ENCODE measurements at places on chromosomes 5 and 9.

- no peaks in the 10 kb centered on the region for H3K4me1 ChIP-seq
- H3K36me3 ChIP-seq = peaks cover 18% of the 10 kb centered on the region
- no peak for DNase-seq
- no peak overlapping the region for H3K27ac ChIP-seq
Measured at GRCh38 chr9:134895097-134895496, 14.5 kb downstream of the FCN2 start.

DNA sequence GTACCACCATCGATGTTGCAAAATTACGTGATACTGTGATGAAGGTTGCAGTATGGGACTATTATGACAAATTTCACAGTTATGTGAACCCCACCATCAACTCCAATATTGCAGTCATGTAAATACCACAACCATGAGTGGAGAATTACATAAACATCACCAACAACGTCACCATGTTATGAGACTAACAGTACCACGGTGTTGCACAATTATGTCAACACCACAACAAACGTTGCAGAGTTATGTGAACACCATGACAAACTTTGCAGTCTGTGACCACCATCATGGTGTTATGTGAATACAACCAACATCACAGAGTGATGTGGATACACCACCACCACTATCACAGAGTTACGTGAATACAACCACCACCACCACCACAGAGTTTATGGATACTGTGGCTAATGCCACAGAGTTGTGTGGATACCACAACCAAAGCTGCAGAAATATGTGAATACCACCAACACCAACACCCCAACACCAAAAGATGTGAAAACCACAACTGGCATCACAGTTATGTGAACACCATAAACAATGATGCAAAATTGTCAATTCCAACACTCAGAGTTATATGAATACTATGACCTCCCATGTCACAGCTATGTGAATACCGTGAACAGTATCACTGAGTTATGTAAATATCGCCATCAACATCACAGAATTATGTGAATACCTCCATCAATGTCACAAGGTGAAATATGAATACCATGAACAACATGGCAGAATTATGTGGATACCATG is 62.4 kb downstream of the SHC3 start:
- H3K27ac ChIP-seq = no peak overlapping the region
- H3K27me3 ChIP-seq = no peaks in the 10 kb centered on the region
- H3K36me3 ChIP-seq = no peaks in the 10 kb centered on the region
- no peak for DNase-seq

GRCh38 chr5:91118796-91119195 is 264.3 kb downstream of the ARRDC3 start:
- no peak overlapping the region for H3K4me3 ChIP-seq
- no peak overlapping the region for H3K27ac ChIP-seq
- no peaks in the 10 kb centered on the region for H3K27me3 ChIP-seq
- no peaks in the 10 kb centered on the region for H3K4me1 ChIP-seq

DNA sequence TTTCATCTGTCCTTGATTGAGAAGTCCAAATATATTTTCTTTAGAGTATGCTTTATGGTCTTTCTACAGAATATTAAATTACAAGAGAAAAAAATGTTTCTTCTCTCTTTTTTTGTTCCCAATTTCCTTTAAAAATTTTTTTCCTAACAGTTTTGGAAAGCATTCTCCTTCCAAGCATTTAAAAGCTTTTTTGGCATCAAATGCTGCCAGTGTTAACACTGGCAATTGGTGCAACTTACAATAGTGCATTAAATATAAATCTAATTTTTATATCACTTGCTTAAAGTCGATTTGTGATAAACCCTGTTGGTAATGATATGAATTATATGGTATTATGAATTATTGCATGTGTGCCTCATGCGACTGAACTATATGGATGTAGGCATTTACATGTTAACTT is 165.9 kb upstream of the ELL2 start:
- H3K4me1 ChIP-seq = no peaks in the 10 kb centered on the region
- DNase-seq = no peak
- no peak overlapping the region for H3K4me3 ChIP-seq
- no peaks in the 10 kb centered on the region for H3K36me3 ChIP-seq
- H3K27ac ChIP-seq = no peak overlapping the region
- no peaks in the 10 kb centered on the region for H3K27me3 ChIP-seq

- H3K36me3 ChIP-seq = peaks cover 8% of the 10 kb centered on the region
- H3K4me1 ChIP-seq = no peaks in the 10 kb centered on the region
- DNase-seq = no peak
- no peak overlapping the region for H3K27ac ChIP-seq
- H3K4me3 ChIP-seq = no peak overlapping the region
Measured at GRCh38 chr5:31366941-31367340, 165.0 kb downstream of the DROSHA start.

GRCh38 chr5:173625261-173625660 is 8.8 kb upstream of the BOD1 start:
- H3K27me3 ChIP-seq = no peaks in the 10 kb centered on the region
- no peak for DNase-seq
- no peak overlapping the region for H3K4me3 ChIP-seq
- H3K4me1 ChIP-seq = peaks cover 8% of the 10 kb centered on the region

- H3K4me1 ChIP-seq = no peaks in the 10 kb centered on the region
- H3K27ac ChIP-seq = no peak overlapping the region
- no peaks in the 10 kb centered on the region for H3K36me3 ChIP-seq
- DNase-seq = no peak
- H3K27me3 ChIP-seq = no peaks in the 10 kb centered on the region
Measured at GRCh38 chr9:7121055-7121454, 363.3 kb downstream of the KDM4C start.

GRCh38 chr9:133132174-133132573 is 11.1 kb upstream of the RALGDS start:
- H3K27ac ChIP-seq = no peak overlapping the region
- H3K36me3 ChIP-seq = no peaks in the 10 kb centered on the region
- H3K27me3 ChIP-seq = no peaks in the 10 kb centered on the region
- no peaks in the 10 kb centered on the region for H3K4me1 ChIP-seq
- no peak overlapping the region for H3K4me3 ChIP-seq

GRCh38 chr5:179333796-179334761 is 11.2 kb downstream of the ADAMTS2 start:
- no peak for DNase-seq
- no peak overlapping the region for H3K4me3 ChIP-seq
- no peaks in the 10 kb centered on the region for H3K4me1 ChIP-seq
- no peaks in the 10 kb centered on the region for H3K36me3 ChIP-seq
- H3K27me3 ChIP-seq = no peaks in the 10 kb centered on the region
- no peak overlapping the region for H3K27ac ChIP-seq

- peaks cover 50% of the 10 kb centered on the region for H3K36me3 ChIP-seq
- H3K27ac ChIP-seq = no peak overlapping the region
- H3K27me3 ChIP-seq = no peaks in the 10 kb centered on the region
- DNase-seq = no peak
Measured at GRCh38 chr9:136862849-136863622, 3.1 kb downstream of the EDF1 start.

GRCh38 chr5:2899311-2899710 is 147.8 kb upstream of the IRX2 start:
- H3K27ac ChIP-seq = no peak overlapping the region
- DNase-seq = peak; percentile 21
- no peaks in the 10 kb centered on the region for H3K36me3 ChIP-seq
- H3K4me1 ChIP-seq = no peaks in the 10 kb centered on the region

DNA sequence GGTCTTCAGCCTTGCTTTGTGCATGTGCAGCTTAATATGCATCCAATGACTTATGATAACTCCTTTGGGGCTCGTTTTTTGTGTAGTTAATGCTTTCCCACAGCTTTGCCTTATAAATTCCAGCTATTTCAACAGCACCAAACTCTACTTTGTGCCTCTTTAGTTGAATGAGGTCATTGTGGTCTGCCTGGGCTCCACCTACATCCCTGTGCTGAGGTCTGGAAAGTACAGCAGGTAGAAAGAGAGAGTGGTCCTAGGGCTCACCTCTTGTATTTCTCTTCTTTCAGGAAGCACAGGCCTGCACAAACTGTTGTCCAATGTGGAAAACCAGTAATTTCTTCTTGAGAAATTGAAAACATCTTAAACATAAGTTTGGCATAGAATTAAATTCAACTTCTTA is 167.2 kb downstream of the XRCC4 start:
- no peaks in the 10 kb centered on the region for H3K27me3 ChIP-seq
- H3K36me3 ChIP-seq = no peaks in the 10 kb centered on the region
- H3K4me1 ChIP-seq = no peaks in the 10 kb centered on the region
- no peak for DNase-seq
- H3K4me3 ChIP-seq = no peak overlapping the region

- no peak overlapping the region for H3K4me3 ChIP-seq
- H3K27me3 ChIP-seq = no peaks in the 10 kb centered on the region
- H3K27ac ChIP-seq = no peak overlapping the region
- no peaks in the 10 kb centered on the region for H3K36me3 ChIP-seq
- H3K4me1 ChIP-seq = no peaks in the 10 kb centered on the region
- no peak for DNase-seq
Measured at GRCh38 chr9:87441251-87441650, 56.4 kb upstream of the DAPK1 start.

DNA sequence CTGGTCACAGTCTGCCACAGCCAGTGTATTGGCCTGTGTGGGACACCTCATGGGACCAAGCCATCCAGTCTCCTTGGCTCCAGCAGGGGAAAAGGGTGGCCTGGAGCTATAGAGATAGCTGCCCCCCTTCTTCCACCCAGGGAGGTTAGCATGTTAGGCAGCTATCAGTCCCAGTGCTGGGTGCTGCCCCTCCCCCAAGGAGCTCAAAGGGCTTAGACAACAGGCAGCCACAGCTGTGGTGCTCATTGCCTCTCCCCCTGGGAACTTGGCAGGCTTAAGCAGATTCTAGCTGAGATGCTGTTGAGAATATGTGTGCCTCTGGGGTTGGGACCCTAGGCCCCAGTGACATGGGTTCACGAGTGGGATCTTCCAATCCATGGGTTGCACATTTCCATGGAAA is 226.0 kb upstream of the PTGER4 start:
- no peaks in the 10 kb centered on the region for H3K27me3 ChIP-seq
- DNase-seq = no peak
- no peaks in the 10 kb centered on the region for H3K36me3 ChIP-seq
- H3K4me3 ChIP-seq = no peak overlapping the region
- H3K27ac ChIP-seq = no peak overlapping the region

GRCh38 chr5:77882670-77883257 is 106.6 kb upstream of the TBCA start:
- H3K36me3 ChIP-seq = no peaks in the 10 kb centered on the region
- H3K4me1 ChIP-seq = no peaks in the 10 kb centered on the region
- no peak overlapping the region for H3K4me3 ChIP-seq
- no peak for DNase-seq
- H3K27ac ChIP-seq = no peak overlapping the region
- no peaks in the 10 kb centered on the region for H3K27me3 ChIP-seq

DNA sequence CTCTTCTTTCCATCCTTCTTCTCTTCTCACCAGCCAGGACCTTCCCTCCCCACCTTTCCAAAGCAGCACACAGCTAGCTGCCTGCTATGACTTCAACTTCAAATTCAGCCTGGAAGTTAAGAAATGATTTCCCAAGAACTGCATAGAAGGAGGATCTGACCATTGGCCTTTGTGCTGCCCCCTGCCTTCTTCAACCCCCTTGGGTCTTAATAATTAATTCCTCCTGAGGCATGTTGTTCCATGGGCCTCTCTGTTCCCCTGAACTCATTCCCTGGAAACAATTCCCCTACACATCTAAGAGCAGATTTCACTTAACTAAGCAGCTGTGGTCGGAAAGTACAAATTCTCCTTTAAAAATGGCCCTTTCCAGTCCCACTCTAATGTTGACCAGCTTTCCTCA is 62.4 kb downstream of the ADAMTS12 start:
- no peak for DNase-seq
- H3K27ac ChIP-seq = no peak overlapping the region
- H3K27me3 ChIP-seq = no peaks in the 10 kb centered on the region
- H3K36me3 ChIP-seq = no peaks in the 10 kb centered on the region
- no peak overlapping the region for H3K4me3 ChIP-seq
- H3K4me1 ChIP-seq = peaks cover 7% of the 10 kb centered on the region

DNA sequence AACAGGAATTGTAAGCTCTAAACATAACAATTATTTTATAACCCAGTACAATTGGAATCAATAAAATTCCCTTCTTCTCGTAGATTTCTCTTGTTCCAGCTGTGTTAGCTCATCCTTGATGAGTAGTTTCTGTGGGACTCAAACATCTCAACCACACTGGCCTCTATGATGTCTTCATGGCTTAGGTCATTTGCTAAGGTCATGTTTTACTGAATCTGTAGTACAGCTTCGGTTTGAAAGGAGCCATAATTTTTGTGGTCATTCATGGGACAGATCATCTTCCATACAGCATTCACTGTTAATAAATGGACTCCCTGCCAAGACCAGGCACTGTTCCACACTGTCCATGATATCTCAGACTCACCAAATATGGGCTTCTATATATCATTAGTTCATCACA is 369.0 kb upstream of the RFX3 start:
- no peak overlapping the region for H3K4me3 ChIP-seq
- H3K4me1 ChIP-seq = no peaks in the 10 kb centered on the region
- no peaks in the 10 kb centered on the region for H3K27me3 ChIP-seq
- no peak overlapping the region for H3K27ac ChIP-seq
- no peaks in the 10 kb centered on the region for H3K36me3 ChIP-seq

GRCh38 chr9:77562019-77562748 is 85.9 kb downstream of the GNA14 start:
- H3K4me3 ChIP-seq = no peak overlapping the region
- H3K4me1 ChIP-seq = peaks cover 2% of the 10 kb centered on the region

GRCh38 chr9:107222020-107222522 is 61.0 kb upstream of the RAD23B start:
- no peaks in the 10 kb centered on the region for H3K27me3 ChIP-seq
- H3K4me1 ChIP-seq = no peaks in the 10 kb centered on the region
- DNase-seq = no peak
- no peak overlapping the region for H3K4me3 ChIP-seq
- H3K36me3 ChIP-seq = no peaks in the 10 kb centered on the region
- H3K27ac ChIP-seq = no peak overlapping the region

DNA sequence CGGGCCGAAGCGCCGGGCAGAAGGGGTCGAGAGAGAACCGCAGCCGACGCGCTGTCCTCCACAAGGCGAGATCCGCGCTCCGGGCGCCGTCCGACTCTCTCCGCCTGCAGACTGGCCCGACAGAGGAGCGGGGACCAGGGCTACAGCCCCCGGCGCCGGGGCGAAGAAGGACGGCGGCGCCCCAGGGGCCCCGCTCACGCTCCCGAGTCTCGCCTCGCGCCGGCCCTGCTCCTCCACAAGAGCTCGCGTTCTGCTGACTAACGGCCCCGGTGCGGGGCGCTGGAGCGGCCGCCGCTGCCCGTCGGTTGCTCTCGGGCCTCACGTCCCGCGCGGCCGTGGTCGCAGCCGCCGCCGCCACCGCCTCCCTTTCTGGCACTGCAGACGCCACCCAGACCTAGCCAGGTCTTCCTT is 338 bp downstream of the ABHD17B start:
- peak overlapping the region; percentile 97 for H3K4me3 ChIP-seq
- no peak for DNase-seq
- H3K27ac ChIP-seq = peak overlapping the region; percentile 77
- H3K27me3 ChIP-seq = no peaks in the 10 kb centered on the region
- no peaks in the 10 kb centered on the region for H3K4me1 ChIP-seq
- peaks cover 8% of the 10 kb centered on the region for H3K36me3 ChIP-seq

Measured in H9 (cell line).